ENCODE measurements at places on chromosomes 2 and 18. TPM values are rescaled to one million over a fixed set of nuclear protein-coding genes. Genes with fewer than 3 reads are reported as not detected.

The EFEMP1 gene
- total RNA-seq, result 180 TPM

The NLRC4 gene
- not detected for total RNA-seq

The RESP18 gene
- total RNA-seq, result not detected

The PLEKHA3 gene
- 9.2 TPM for total RNA-seq

The SNED1 gene
- total RNA-seq, result 0.14 TPM

The UGT1A10 gene
- total RNA-seq, result not detected

Data from smooth muscle cell of the umbilical artery (primary cell).